ENCODE measurements at places on chromosomes 2 and 18.

GRCh38 chr2:22604136-22604535, 780.8 kb upstream of the KLHL29 start:
- no peak for DNase-seq

- no peak for DNase-seq
These were observed 37.3 kb downstream of the FER1L5 start for GRCh38 chr2:96679848-96680247.

GRCh38 chr18:12597760-12598159, 60.1 kb downstream of the SPIRE1 start:
- peak; percentile 84 for DNase-seq

DNA sequence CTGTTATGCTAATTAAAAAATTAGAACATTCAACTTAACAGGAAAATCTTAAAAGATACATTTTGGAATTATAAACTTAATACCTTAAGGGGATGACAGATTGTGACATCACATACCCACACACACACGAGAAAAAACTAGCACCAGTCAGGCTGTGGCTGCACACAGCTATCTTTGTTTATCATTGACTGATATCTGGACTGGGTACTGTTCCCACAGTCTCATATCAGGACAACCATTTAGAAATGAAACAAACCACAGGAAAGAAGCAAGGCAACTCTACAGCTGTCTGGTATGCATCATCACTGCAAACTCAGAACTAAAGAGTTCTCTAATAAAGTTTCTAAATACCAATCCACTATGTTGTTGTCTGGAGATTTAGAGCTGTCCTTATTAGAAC, 210.9 kb upstream of the SMAD7 start:
- no peak for DNase-seq

GRCh38 chr2:185787227-185788145, 48.9 kb downstream of the FSIP2 start:
- DNase-seq = no peak

DNA sequence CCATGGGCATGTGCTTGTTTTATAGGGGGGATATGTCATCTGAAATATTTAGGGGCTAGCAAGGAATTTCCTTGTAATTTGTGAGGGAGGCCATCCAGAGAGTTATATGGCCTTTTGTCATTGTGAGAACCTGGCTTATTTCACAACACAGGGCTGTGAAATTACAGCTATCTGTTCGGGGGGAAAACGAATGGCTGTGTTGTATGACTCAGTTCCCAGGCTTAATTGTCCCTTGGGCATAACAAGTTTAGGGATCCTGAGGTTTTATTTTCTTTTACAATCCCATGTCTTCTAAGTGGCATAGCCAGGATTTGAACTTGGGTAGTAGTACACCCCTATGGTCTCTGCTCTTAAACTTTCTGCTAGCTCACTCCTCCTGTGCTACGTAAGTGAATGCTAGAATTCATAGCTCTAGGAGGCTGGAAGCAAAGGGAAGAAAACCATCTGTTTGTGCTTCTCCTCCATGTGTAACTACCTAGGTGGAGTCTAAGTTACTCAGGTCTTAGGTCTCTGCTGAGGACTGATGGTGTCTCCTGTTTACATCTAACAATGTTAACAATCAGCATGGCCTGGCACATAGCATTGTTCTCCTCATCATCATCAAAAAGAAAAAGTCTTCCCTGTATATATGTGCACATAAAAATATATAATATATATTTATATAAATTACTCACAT, 53.8 kb downstream of the SKA1 start:
- no peak for DNase-seq

- DNase-seq = no peak
These were observed 600.6 kb downstream of the RNF144A start for GRCh38 chr2:7517851-7518250.

- DNase-seq = no peak
These were observed 308.5 kb downstream of the NRXN1 start for GRCh38 chr2:50723286-50723938.

GRCh38 chr2:229578052-229578846, 136.1 kb downstream of the DNER start:
- DNase-seq = no peak

GRCh38 chr2:71223767-71224333, 3.1 kb downstream of the PAIP2B start:
- DNase-seq = peak; percentile 52
